Activated naive CD8-positive, alpha-beta T cell treated with anti-CD3 and anti-CD28 coated beads, Interleukin-2, amount 50 U/mL, for 16 hours (primary cell): ENCODE measurements at places on chromosomes 3 and 15.

GRCh38 chr15:74653426-74654102 lies 37.9 kb downstream of the CLK3 start:
- no peak for DNase-seq

- no peak for DNase-seq
Measured at GRCh38 chr3:139396707-139397106, 7.3 kb upstream of the COPB2 start.

GRCh38 chr15:61084944-61085367 lies 144.1 kb downstream of the RORA start:
- no peak for DNase-seq

DNA sequence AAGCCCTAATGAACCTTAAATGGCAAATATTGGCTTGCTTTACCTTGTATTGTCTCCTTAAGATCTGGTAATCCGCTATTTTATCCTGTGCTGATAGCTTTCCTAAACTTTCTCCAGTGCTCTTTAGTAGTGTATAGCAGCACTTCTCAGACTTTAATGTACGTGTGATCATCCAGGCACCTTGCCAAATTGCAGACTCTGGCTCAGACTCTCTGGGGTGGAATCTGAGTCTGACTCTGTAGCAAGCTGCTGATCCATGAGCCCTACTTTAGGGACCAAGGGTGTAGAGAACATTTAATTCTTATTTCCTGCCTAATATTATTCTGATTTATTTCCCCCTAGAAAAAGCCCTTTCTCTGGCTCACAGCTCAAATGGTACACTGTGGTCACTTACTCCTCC lies 518.8 kb upstream of the ZNF385D start:
- no peak for DNase-seq

- DNase-seq, result no peak
Measured at GRCh38 chr3:186949281-186949982, 19.1 kb downstream of the ST6GAL1 start.

- DNase-seq, result no peak
Measured at GRCh38 chr15:41394924-41395323, 7.4 kb downstream of the NDUFAF1 start.

- DNase-seq, result no peak
Measured at GRCh38 chr15:51931638-51932037, 39.9 kb downstream of the LEO1 start.

- no peak for DNase-seq
Measured at GRCh38 chr15:84001037-84001436, 234.5 kb upstream of the GOLGA6L4 start.
